ENCODE measurements at places on chromosomes 7 and 10.

- DNase-seq: no peak
Observed at GRCh38 chr10:97048649-97049427, 136.9 kb downstream of the SLIT1 start.

DNA sequence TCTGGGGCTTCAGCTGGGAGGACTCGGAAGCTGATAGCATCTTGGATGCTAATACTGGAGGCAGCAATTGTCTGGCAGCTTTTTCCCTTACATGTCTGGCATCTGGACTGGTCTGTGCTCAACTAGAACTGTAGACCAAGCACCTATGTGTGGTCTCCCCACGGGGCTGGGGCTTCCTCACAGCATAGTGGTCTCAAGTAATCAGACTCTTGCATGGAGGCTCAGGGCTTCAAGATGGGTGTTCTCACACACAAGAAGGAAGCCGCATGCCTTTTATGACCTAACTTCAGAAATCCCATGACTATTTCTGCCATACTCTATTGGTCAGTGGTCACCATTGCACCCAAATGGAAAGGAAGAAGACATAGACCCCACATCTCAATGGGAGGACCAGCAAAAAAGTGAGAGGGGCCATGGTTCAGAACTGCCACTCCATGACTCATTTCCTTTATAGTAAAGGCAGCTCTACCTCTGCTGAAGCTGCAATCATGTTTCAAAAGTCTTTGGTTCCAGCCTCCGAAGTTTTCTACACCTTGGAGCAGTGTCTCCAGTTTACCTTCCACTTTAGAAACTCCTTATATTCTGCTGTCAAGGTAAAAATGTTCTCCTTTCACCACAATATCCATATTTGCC is 14.7 kb downstream of the AOC1 start:
- no peak for DNase-seq

DNA sequence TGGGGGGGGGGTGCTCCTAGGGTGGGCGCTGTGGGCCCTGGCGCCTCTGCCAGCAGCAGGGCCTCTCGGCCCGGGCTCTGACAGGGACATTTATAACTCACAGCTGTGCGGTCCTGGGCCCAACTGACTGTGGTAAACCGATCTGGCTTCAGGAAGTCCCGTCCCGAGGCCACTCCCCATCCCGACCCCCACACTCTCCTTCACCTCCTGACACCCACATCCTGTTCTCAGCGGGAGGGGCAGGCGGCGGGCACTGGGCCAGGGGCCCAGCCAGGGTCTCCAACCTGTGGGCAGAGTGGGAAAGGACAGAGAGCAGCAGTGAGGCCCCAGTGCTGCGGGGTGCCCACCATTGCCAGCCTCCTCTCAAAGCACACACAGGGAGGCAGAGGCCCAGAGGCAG is 69.1 kb downstream of the ZMIZ1 start:
- DNase-seq: no peak

- peak; percentile 78 for DNase-seq
Observed at GRCh38 chr7:142385491-142386340, 127.9 kb upstream of the PRSS58 start.

DNA sequence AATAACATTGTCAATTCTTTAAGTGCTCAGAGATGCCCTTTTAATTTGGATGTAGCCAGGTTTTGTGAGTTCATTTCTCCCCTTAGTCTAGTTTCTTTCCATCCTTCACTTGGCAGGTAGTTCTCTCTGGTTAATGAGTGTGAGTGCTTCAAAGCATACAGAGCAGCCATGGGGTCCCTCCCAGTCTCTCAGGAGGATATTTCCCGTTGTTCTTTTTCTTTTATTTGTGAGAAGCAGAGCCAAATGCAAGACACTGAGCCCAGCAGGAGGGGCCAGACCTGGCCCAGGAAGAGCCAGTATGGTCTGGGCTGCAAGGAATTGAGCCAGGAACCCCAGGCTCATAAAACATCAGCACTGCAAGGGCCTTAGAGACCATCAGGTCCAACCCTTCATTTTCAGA is 52.4 kb downstream of the PLCE1 start:
- DNase-seq: peak; percentile 26

DNA sequence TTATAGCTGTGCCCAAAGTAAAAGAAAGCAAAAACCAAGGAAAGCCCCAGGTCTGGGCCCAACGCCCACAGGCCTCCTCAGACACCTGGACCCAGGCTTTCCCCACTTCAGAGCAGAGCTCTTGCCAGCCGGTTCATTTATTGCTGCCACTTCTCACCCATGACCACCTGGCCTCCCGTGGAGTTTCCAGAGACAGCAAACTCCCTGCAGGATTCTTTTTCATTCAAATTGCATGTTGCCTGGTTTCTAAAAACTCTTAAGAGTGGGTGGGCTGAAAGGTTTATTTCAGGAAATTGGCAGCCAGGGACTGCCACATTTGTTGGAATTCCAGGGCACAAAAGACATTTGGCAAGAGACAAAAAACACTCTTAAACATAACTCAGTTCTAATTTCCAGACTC is 4.7 kb downstream of the VOPP1 start:
- DNase-seq: no peak

DNA sequence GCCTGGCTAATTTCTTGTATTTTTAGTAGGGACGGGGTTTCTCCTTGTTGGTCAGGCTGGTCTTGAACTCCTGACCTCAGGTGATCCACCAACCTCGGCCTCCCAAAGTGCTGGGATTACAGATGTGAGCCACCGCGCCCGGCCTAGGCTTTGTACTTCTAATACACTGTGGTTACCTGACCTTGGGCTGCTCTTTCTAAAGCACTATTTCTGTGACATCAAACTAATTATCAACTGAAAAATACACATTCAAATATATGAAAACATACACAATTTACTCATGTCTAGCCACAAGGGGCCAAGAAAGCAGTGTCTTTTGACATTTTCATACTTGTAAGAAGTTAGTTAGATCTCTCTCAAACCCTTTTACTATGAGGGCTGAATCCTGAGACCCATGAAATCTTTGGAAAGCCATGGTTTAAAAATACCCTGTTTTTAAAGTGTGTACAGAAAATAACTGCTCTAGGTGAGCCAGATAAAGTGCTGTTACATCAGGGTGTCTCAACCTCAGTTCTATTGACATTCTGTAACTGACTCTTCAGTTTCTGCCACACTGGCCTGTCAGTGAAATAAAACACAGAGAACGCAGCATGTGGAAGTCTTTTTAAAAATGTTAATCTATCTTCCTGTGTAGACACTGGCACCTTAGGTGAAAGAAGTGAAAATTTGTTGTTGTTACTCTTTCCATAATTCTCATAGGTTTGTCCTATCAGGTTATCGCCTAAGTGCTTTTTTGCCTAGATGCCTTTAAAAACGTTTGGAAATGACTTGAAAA is 58.8 kb downstream of the CREM start:
- DNase-seq: no peak

GRCh38 chr7:92652536-92652935 is 62.3 kb upstream of the FAM133B start:
- DNase-seq: no peak

DNA sequence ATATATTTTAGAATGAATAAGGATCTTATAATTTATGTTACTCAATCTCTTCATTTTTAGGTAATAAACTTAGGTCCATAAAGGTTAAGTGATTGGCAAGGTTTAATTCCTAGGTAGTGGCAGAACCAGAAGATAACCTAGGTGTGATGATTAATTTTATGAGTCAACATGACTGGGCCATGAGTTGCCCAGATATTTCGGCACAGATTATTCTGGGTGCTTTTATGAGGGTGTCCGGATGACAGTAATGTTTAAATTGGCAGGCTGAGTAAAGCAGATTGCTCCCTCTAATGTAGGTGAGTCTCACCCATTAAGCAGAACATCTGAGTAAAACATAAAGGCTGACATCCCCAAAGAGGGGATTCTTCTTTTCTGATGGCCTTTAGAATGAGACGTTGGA is 1349.3 kb upstream of the CELF2 start:
- DNase-seq: no peak

DNA sequence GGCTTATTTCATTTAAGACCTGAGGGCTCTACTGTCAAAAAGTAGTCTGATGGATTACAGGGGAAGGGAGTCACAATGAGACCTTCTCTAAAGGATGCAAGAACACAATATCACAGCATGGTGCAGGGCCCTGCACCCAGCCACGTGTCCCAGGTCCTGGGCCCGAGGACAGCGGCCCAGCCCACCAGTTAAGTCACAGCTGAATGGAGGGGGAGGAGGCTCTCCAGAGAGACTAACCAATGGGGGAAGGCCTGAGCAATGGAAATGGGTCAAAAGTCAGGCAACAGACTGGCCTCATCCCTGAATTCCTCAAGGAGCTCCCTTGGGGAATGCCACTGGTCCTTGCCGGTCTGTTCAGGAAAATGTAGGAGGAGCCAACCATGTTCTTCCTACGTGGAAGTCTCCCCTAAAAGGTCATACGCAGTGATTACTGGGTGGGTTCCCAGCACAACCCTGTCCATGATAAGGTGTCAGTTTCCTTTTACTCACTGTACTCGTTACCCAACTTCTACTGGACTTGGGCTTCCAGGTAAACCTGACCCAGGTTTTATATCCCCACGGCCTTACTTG is 28.3 kb downstream of the CCDC3 start:
- peak; percentile 11 for DNase-seq

- DNase-seq: no peak
Observed at GRCh38 chr7:153405704-153406485, 646.3 kb upstream of the DPP6 start.

GRCh38 chr7:117808341-117808757 is 64.9 kb downstream of the CTTNBP2 start:
- DNase-seq: no peak

DNA sequence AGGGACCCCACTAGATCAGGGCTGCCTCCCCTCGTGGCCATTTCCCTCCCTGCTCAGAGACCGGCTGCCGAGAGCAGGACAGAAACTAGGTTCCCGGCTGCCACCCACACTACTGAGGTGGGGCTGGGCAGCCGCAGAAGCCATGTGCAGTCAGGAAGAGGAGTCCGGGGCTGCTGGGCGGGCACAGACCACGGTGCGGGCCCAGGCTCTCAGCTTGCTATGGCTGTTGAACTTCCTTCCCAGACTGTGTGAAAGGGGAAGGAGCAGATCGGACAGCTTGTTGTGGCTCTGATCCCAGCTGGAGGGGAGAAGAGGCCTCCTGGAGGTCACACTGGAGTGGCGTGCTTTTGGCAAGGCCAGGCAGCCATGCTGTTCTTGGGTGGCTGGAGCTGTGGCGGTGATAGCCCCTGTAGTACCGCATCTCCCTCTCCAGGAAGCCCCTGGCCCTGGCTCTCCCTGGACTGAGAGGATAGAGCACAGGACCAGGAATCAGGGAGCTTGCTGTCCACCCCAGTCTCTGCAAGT is 56.8 kb downstream of the HK1 start:
- DNase-seq: no peak

GRCh38 chr10:48937796-48938195 is 1.8 kb downstream of the LRRC18 start:
- no peak for DNase-seq

DNA sequence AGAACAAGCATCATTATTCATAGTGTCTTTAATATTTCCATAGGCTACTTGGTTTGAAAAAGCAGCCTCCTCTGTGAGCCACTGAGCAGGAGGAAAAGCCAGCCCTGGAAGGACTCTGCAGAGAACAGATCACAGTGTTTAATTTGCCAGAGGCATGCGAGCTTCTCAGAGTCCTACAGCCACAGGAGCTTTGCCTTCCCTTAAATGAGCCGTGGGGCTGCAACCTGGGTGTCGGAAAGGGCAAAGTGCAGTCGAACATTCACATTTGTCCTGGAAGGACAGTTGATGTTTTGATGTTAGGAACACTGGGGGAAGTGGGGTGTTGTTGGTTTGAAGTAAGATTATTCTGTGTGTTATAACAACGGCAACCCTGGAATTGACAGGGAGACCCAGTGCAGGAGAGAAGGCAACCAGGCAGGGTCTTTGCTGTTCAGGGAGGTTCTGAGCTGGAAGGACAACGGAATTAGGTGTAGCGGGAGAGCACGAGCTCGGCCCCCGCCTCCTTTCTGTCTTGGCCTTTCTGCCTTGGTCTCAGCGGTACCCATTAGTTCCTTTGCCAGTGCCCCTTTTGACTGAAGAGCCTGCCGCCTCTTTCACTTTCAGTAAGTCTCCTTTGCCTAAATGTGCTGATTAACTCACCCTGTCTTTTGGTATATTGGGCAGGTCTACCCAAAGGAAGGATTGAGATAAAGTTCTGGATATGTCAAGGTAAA is 192.3 kb upstream of the PITRM1 start:
- no peak for DNase-seq

GRCh38 chr7:142485617-142486226 is 227.9 kb upstream of the PRSS58 start:
- peak; percentile 58 for DNase-seq

DNA sequence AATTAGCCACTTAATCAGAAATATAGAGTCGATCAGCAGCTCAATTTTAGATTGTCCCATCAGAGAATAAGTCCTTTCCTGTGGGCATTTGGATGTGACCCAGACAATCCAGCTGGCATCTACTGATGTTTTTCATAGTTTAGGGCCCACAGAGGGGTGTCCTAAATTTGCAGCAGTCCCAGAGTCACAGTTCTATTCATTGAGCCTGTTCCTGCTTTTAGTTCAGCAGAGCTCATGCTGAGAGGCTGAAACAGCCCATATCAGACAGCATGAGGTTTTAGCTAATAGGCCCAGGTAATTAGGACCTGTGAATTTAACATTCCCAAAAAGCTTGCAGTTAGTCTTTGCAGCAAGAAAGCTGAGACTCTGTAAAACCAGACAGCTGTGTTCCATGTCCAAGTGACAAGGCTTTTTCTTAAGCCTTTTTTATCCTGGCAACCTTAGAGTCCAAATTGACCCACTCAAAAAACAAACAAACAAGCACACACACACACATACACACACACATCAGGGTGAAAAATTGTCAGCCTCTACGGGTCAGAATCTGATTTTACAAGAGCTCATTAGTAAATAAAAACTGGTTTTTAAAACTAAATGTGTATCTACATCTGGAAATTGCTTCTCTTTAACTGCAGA is 33.7 kb downstream of the ANKIB1 start:
- peak; percentile 29 for DNase-seq

GRCh38 chr10:79267499-79267898 is 79.8 kb upstream of the PPIF start:
- DNase-seq: no peak

DNA sequence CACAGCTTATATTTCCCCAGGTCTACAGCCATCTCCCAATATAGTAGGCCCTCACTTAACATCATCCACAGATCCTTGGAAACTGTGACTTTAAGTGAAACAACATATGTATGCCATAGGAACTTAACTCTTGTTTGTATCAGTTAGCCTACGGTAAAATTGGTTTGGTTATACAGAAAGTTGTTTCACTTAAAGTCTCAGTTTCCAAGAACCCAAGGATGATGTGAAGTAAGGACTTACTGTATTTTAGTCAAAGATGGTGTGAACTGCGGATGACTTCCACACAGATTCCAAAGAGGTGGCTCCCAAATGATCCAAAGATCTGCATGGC is 56.4 kb upstream of the MRLN start:
- DNase-seq: no peak

- no peak for DNase-seq
Observed at GRCh38 chr7:51340029-51340838, 23.6 kb upstream of the COBL start.

DNA sequence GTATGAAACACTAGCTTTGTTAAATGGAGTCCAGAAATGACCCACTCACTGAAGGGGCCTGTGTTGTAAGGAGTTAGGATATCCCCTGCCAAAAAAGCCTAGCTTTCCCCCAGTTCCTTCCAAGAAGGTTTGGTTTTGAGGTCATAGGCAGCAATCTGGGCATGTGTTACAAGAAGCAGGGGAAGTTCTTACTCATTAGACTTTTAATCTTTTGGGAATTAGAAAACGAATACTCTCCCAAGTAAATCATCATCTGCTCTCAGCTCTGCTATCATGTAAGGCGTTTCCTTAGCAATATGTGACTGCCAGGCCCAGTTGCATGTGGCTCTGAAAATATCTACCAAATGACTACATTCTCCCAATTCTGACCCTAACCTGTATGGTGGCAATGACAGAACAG is 3.7 kb downstream of the NOD1 start:
- no peak for DNase-seq
